ENCODE measurements at places on chromosomes 11 and 22. TPM values are rescaled to one million over a fixed set of nuclear protein-coding genes. Genes with fewer than 3 reads are reported as not detected.
A peak's percentile ranks its signal among the peaks of the same experiment; 100 is the strongest.

GRCh38 chr11:114413958-114414357 lies 13.5 kb downstream of the RBM7 start:
- no peak for DNase-seq

- no peak for DNase-seq
Observed at GRCh38 chr11:61287338-61287977, 7.7 kb downstream of the VWCE start.

DNA sequence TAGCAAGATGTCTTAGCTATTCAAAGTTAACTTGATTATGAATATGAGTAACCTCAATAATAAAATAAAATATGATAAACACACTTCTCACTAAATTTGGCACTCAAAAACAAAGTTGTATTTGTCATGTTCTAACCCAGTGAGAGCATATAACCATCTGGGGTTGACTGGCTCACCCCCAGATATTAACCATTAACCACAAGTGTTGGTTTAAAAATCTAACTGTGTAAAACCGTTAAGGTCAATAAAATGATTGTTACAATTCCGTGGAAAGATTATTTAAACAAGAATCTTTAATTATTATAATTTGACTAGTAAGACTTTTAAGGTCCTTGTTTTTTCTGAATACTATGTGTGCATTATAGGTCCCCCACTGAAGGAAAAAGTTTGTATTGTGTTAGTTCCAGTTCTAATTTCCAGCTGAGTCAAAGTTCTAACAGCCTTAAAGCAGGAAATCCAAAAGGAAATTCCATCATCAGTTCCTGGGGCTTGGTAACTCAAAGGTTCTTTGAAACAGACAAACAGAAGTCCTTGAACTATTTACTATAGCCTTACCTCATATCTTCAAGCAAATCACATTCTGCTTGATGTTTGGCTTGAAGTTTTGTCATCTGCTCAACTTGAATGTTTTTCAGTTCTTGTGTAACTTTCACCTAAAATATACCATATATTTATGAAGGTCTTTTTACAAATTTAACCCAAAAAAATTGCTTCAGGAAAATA lies 2.5 kb downstream of the FCHSD2 start:
- DNase-seq, result no peak

GRCh38 chr11:13283636-13284035 lies 6.0 kb downstream of the BMAL1 start:
- DNase-seq, result no peak

- no peak for DNase-seq
Observed at GRCh38 chr11:125270711-125271110, 106.2 kb downstream of the PKNOX2 start.

DNA sequence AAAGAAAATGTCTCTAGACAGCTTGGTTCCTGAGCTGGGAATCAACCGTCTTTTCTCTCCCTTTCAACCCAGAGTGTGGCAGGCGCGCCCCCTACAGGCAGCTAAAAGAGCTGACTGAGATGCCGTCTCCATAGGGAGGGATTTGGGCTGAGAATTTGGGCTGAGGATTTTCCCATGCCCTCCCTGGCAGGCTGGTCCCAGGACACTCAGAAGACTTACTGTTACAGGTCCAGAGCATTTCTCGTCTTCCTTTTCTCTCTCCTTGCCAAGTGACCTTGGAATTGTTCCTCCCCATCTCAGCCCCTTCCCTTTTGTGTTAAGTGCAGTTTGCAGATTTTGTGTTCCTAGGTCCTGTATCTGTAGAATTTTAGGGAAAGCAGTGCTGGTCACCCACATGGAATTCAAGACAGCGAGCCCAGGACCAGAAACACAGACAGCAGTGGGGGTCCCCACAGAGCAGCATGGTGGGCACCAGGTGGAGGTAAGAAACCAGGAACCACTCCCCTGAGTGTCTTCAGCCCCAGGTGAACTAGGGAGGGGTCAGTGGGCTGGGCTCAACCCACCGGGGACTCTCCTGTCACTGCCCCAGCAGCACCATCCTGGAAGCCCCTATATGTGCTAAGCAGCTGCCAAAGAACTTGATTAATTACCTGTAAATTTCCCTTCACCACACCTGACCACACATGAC lies 9.9 kb upstream of the IGLL5 start:
- peak; percentile 71 for DNase-seq

The EFEMP2 gene
- 95.2 TPM for total RNA-seq

All from left ventricle myocardium superior (tissue), 1 donor.